ENCODE measurements at places on chromosomes 7 and 10. TPM values are rescaled to one million over a fixed set of nuclear protein-coding genes. Genes with fewer than 3 reads are reported as not detected.
A peak's percentile ranks its signal among the peaks of the same experiment; 100 is the strongest.

TMEM26 gene
- 0.11 TPM for total RNA-seq

RBP3 gene
- total RNA-seq: not detected

PKD1L1 gene
- 0.98 TPM for total RNA-seq

SPRN gene
- total RNA-seq: not detected

CPN1 gene
- not detected for total RNA-seq

PIK3CG gene
- total RNA-seq: 0.82 TPM

DNAJB6 gene
- 134 TPM for total RNA-seq

PWWP2B gene
- total RNA-seq: 7.7 TPM

STEAP4 gene
- total RNA-seq: 9.6 TPM

SPDYE16 gene
- total RNA-seq: not detected

GRM3 gene
- total RNA-seq: not detected

- H3K27ac ChIP-seq: no peak overlapping the region
- no peaks in the 10 kb centered on the region for H3K4me1 ChIP-seq
- no peak overlapping the region for H3K4me3 ChIP-seq
- H3K27me3 ChIP-seq: no peaks in the 10 kb centered on the region
- no peak for DNase-seq
- H3K36me3 ChIP-seq: no peaks in the 10 kb centered on the region
These were observed 599.0 kb downstream of the TYW1 start for GRCh38 chr7:67595431-67596180.

DNA sequence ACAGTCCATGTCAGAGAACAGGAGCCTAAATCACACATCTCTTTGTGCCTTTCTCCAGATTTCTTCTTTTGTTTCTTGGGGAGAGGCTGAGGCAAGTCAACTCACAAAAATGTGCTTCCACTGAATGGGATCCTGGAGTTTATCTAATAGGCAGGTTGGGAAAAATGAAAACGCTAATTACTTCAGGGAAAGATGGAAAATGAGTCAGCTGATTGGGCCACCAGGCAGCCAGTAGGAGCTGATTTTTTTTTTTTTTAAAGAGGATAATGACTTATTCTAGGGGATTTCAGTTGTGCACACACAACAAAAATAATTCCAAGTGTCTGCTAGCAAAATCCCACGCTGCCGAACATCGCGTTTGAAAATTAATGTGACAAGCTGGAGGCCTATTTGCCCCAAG lies 412.8 kb upstream of the ZMIZ1 start:
- DNase-seq: no peak
- no peak overlapping the region for H3K27ac ChIP-seq
- no peak overlapping the region for H3K4me3 ChIP-seq
- H3K27me3 ChIP-seq: no peaks in the 10 kb centered on the region
- H3K36me3 ChIP-seq: no peaks in the 10 kb centered on the region
- no peaks in the 10 kb centered on the region for H3K4me1 ChIP-seq

DNA sequence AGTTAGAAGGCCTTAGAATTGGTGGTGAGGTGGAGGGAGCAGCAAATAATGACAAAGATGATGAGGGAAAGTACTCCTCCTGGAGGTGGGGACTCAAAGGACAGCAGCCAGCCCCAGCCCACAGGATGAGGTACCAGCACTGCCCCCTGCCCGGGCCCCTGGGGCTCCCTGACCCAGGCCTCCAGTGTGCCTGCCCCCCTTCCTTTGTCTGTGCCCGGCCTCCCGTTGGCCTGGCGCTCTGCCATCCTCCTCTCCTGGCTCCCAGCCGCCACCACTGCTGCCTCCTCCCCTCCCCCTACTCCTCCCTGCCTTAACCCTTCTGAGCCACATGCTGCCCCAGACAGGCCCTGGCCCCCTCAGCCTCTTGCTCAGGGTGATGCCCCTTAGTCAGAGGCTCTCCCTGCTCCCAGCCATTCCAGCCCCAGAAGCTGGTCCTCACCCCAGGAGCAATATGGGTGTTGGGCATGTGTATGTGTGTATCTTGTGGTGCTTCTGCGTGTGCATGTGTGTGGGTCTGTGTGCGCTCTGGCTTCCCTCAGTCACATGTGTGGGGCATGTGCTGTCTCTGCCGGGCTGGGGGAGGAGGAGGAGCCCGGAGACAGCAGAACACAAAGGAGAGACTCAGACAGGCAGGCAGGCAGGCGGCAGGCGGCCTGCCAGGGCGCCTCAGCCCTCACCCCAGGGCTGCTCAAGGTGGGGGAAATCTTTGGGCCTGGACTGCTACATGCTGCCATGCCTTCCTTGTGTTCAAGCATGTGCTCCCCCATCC lies 2.6 kb downstream of the LDB1 start:
- H3K27ac ChIP-seq: peak overlapping the region; percentile 97
- peak; percentile 75 for DNase-seq
- H3K36me3 ChIP-seq: no peaks in the 10 kb centered on the region
- H3K27me3 ChIP-seq: no peaks in the 10 kb centered on the region
- H3K4me1 ChIP-seq: no peaks in the 10 kb centered on the region

GRCh38 chr10:12416344-12417050 lies 67.2 kb downstream of the CAMK1D start:
- H3K27me3 ChIP-seq: no peaks in the 10 kb centered on the region
- H3K36me3 ChIP-seq: no peaks in the 10 kb centered on the region
- H3K27ac ChIP-seq: no peak overlapping the region
- peak; percentile 66 for DNase-seq
- H3K4me1 ChIP-seq: no peaks in the 10 kb centered on the region

DNA sequence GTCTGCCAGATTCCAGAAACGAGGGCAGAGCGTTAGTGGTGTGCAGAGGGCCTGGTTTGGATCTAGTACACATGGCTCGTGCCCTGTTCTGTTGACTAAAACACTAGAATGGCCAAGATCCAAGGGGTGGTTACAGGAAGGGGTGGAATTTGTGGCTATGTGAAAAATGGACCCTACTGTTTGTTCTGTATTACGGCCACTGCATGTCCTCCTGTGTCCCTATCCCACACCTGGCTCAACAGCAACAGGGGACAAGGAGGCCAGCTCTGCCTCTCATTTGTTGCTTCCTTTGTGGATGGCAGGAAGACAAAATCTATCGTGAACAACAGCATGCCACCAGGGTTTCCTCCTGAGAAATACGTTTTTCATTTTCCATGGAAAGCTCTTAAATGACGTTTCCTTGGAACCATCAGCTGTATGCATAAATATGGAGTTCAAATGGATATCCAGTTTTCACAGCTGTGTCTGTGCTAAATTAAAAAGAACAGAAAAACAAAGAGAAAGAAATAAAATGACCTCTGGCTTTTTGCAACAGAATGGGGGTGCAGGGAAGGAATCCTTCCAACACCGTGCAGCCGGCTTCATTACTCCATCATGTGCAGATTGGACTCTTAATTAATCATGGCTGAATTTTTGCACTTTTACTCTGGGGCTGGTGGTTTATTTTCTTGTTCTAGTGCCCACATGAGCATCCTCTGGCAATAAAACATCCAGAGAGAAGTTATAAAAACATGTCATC lies 318.9 kb downstream of the CXCL12 start:
- H3K36me3 ChIP-seq: no peaks in the 10 kb centered on the region
- no peaks in the 10 kb centered on the region for H3K27me3 ChIP-seq
- H3K4me1 ChIP-seq: no peaks in the 10 kb centered on the region
- no peak overlapping the region for H3K27ac ChIP-seq
- H3K4me3 ChIP-seq: no peak overlapping the region
- no peak for DNase-seq

GRCh38 chr7:128160296-128160695 lies 80.8 kb upstream of the LEP start:
- no peaks in the 10 kb centered on the region for H3K36me3 ChIP-seq
- DNase-seq: no peak
- H3K4me3 ChIP-seq: no peak overlapping the region
- H3K4me1 ChIP-seq: no peaks in the 10 kb centered on the region

DNA sequence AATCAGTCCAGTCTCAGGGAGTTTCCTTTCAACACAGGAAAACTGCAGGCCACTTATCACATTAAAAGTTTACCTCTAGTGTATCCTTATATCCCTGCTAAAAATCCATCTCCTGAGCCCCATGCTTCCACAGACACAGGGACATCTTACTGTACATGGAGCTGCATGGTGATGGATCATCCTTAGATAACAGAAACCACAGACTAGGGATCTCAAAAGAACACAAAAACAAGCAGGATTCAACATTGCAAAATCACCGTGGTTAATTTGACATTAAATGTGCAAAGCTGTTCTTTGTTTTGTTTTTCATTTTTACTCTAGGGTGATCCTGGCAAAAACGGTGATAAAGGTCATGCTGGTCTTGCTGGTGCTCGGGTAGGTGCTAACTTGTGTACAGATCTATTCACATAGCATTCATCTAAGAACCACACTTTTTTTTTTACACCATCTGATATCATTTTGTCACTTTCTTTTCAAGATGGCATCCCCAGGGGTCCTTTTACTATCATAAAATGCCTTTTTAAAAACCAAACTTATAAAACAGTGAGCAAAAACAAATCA lies 18.1 kb downstream of the COL1A2 start:
- H3K4me1 ChIP-seq: peaks cover 8% of the 10 kb centered on the region
- no peaks in the 10 kb centered on the region for H3K27me3 ChIP-seq
- H3K36me3 ChIP-seq: peaks cover 61% of the 10 kb centered on the region
- H3K27ac ChIP-seq: peak overlapping the region; percentile 14
- no peak overlapping the region for H3K4me3 ChIP-seq
- DNase-seq: no peak

DNA sequence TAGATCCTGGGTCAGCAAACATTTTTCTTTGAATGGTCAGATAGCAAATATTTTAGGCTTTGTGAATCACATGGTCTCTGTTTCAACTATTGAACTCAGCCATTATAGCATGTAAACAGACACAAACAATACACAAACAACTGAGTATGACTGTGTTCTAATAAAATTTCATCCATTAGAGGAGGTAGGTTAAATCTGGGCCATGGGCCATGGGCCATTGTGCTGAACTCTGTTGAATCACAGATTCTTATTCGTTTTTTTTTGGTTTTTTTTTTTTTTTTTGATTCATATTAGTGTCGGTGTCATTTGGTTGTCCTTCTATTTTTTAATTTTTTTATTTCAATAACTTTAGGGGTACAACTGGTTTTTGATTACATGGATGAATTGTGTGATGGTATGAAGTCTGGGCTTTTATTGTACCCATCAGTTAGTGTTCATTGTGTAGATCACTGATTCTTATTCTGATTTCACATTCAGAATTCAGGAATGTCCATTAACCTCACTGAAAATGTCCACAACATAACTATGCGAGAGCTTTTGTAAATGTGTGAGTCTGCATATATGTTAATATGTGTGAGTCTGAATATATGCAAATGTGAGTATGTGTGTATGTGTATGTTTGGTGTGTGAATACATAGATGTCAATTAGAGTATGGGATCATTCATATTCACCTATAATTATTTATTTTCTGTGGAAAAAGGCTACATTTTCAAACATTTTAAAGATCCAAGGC lies 443.7 kb upstream of the GRM3 start:
- no peaks in the 10 kb centered on the region for H3K27me3 ChIP-seq
- no peak overlapping the region for H3K27ac ChIP-seq
- H3K4me1 ChIP-seq: no peaks in the 10 kb centered on the region

- no peak overlapping the region for H3K27ac ChIP-seq
- H3K27me3 ChIP-seq: no peaks in the 10 kb centered on the region
- H3K4me3 ChIP-seq: no peak overlapping the region
- H3K36me3 ChIP-seq: no peaks in the 10 kb centered on the region
- no peaks in the 10 kb centered on the region for H3K4me1 ChIP-seq
These were observed 287.2 kb downstream of the GFRA1 start for GRCh38 chr10:115985786-115986185.

- no peaks in the 10 kb centered on the region for H3K4me1 ChIP-seq
- peak overlapping the region; percentile 96 for H3K4me3 ChIP-seq
- H3K27me3 ChIP-seq: no peaks in the 10 kb centered on the region
- no peaks in the 10 kb centered on the region for H3K36me3 ChIP-seq
These were observed 743 bp upstream of the ZCCHC24 start for GRCh38 chr10:79445977-79446757.

DNA sequence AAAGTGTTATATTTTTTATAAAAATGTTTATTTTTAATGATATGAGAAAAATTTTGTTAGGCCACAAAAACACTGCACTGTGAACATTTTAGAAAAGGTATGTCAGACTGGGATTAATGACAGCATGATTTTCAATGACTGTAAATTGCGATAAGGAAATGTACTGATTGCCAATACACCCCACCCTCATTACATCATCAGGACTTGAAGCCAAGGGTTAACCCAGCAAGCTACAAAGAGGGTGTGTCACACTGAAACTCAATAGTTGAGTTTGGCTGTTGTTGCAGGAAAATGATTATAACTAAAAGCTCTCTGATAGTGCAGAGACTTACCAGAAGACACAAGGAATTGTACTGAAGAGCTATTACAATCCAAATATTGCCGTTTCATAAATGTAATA lies 64.8 kb upstream of the CAPZA2 start:
- no peak overlapping the region for H3K27ac ChIP-seq
- peaks cover 7% of the 10 kb centered on the region for H3K36me3 ChIP-seq
- no peaks in the 10 kb centered on the region for H3K4me1 ChIP-seq
- no peaks in the 10 kb centered on the region for H3K27me3 ChIP-seq
- H3K4me3 ChIP-seq: no peak overlapping the region
- DNase-seq: no peak

DNA sequence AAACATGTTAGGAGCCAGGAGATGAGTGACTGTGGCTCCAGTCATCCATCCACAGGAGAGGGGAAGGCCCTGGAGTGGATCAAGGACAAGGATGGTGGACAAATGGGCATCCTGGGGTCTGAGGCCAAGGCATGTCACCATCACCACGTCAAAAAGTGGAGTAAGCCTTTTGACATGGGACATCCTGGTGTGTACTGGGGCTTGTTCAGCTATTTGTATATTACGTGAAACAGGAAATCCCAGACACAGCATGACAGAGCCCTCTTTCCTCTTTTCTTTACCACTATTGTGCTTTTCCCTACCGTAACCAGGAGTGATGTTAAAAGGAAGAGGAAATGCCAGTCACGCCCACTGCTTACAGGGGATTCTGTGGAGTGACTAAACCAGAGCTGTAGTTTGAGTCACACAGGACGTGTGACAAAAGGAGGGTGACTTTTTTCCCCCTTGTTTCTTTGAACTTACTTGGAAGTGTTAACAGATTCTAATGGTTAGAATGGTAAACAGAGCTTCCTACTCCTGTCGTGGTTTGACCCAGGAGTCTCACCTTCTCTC lies 15.4 kb downstream of the ACSL5 start:
- H3K4me1 ChIP-seq: no peaks in the 10 kb centered on the region
- no peaks in the 10 kb centered on the region for H3K36me3 ChIP-seq
- H3K27ac ChIP-seq: peak overlapping the region; percentile 54
- DNase-seq: peak; percentile 65
- H3K4me3 ChIP-seq: no peak overlapping the region
- no peaks in the 10 kb centered on the region for H3K27me3 ChIP-seq

DNA sequence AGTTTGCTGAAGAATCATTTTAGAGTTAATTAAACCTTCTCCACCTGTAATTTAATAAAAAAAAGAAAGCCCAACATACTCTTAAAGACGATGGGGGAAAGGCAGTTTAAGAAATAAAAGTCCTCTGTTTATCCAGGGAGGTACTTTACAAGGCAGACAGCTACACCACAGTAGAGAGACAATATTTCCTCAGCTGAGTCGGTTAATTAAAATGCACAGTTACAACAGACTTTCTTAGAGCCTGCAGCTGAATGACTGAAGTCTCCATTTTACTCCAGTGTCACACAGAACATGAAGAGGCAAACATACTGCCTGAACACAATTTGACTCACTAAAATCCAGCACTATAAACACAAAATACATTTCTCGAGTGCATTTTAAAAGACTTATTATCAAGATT lies 15.1 kb downstream of the LRRTM3 start:
- no peak overlapping the region for H3K27ac ChIP-seq
- no peak for DNase-seq
- no peak overlapping the region for H3K4me3 ChIP-seq
- no peaks in the 10 kb centered on the region for H3K36me3 ChIP-seq
- no peaks in the 10 kb centered on the region for H3K27me3 ChIP-seq
